ENCODE measurements at places on chromosomes 5 and 9. TPM values are rescaled to one million over a fixed set of nuclear protein-coding genes. Genes with fewer than 3 reads are reported as not detected.

Gene FAM153A
- total RNA-seq: 1.0 TPM

Gene PALM2AKAP2
- 58.1 TPM for total RNA-seq

Gene SETX
- total RNA-seq: 53.0 TPM

Gene SURF4
- total RNA-seq: 123 TPM

Gene SLC6A3
- 0.23 TPM for total RNA-seq

Gene BRIX1
- total RNA-seq: 19.0 TPM

Gene SNCB
- not detected for total RNA-seq

Gene KCNN2
- total RNA-seq: 0.57 TPM

Gene GOLM1
- total RNA-seq: 14.4 TPM

Gene LCN9
- not detected for total RNA-seq

Gene PCDH12
- 10.3 TPM for total RNA-seq

Gene EPB41L4B
- total RNA-seq: 0.63 TPM

Gene MUSK
- 1.6 TPM for total RNA-seq

Gene IL9
- not detected for total RNA-seq

Gene SYNPO
- total RNA-seq: 478 TPM

Gene ANGPTL2
- total RNA-seq: 44.8 TPM
